Stimulated activated CD8-positive, alpha-beta memory T cell treated with anti-CD3 and anti-CD28 coated beads, Interleukin-7, amount 100 ng/mL, for 4 hours (primary cell): ENCODE measurements at places on chromosomes 3 and 15.

GRCh38 chr3:116267116-116267515 lies 178.2 kb downstream of the LSAMP start:
- DNase-seq, result no peak

- no peak for DNase-seq
Measured at GRCh38 chr15:101170568-101171350, 81.1 kb downstream of the CHSY1 start.

DNA sequence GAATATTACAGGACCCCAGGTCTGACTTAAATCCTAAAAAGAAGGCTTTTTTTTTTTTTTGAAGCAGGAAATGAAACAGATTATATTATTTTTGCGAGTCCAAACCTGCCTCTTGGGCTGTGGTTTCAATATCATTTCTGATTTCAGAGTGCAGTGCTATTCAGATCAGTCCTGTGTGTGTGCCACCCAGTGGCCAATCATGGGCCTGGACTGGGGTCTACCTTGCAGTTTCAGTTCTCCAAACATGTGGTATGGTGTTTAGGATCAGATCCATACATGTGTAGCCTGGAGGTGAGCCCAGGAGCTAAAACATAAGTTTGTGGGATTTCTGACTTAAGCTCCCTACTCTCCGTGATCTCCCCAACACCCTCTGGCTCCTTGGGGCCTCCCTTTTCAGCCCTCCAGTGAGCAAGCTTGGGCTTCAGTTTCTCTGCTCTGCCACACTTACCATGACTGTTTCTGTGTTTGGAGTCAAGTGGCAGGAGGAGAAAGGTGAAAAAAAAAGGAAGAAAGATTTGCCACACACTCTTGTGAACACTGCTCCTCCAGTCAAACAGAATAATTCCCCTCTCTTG lies 12.1 kb upstream of the THSD4 start:
- no peak for DNase-seq

DNA sequence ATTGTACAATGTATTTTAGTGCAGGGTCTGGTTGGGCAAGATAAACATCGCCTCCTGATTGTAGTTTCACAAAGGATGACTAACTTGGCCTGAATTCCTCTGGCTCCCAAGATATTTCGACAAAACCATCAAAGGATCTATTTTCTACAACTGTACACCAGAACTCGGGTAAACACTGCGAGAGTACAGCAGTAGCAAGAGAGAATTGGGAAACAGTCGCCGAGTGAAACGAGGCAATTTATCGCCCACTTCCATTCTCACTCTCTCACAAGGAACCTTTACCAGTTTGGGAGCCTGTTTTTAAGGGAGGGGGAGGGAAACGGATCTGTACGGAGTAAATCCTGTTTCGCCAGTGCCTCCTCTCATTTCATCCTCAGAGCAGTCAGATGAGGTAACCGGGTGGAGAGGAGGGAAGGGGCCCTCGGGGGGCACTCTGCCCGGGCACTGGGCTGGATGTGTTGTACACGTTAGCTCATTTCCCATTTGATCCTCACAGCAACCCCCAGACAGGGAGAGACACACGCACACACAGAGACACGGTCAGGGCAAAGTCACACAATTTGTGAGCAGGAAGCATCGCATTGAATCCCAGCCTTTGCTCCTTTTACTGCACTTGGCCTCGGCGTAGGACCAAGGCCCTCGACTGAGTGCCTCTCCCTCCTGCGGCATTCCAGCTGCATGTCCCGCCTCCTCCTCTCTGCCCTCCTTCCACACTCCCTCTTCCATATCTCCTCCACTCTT lies 120.1 kb downstream of the LIPC start:
- DNase-seq, result no peak

DNA sequence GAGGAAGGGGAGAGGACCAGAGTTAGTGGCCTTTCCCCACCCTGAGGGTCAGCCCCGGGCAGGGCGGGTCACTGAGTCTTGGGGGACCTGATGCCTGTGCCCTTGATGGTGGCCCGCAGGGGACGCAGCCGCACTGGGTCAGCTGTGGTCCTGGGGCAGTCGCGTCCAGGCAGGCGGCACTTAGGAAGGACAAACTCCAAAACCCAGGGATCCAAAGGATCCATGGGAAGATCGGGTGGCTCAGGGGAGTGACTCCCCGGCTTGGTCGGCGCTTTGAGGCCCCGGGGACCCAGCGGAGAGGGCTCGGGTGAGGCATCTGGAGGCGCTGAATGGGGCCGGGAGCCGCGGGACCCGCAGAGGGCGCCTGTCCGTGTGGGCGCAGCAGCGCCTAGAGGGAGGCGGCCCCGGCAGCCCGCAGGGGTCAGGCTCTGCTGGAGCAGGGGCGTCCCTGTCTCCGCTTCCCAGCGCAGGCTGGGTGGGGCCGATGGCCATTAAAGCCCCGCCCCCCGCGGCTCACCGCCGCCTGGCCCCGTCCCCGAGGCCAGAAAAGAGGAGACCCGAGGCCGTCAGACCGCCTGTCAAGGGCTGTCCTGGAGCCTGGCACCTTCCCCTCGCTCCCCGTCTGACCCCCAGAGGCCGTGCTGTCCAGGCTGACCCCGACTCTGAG lies 17.5 kb downstream of the CIDEC start:
- DNase-seq, result no peak

DNA sequence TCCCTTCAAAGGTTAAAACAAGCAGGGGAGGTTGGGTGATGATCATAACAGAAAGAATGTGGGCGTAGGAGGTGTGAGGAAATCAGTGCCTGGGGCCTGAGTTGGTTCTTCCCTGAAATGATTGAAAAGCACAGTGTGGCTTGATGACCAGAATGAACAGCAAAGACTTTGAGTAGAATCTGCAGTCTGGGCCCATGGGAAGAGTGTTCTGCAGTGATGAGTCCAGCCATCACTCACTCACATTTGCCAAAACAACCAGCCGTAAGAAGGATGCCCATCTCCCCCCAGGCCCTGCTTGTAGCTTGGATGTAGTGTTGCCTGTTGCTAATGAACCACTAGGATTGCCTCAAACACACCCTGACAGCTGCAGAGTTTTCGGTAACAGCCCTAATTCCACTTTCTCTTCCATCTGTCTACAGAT lies 67.9 kb downstream of the VGLL3 start:
- DNase-seq, result no peak

GRCh38 chr3:192079098-192079497 lies 618.1 kb downstream of the PYDC2 start:
- DNase-seq, result no peak

DNA sequence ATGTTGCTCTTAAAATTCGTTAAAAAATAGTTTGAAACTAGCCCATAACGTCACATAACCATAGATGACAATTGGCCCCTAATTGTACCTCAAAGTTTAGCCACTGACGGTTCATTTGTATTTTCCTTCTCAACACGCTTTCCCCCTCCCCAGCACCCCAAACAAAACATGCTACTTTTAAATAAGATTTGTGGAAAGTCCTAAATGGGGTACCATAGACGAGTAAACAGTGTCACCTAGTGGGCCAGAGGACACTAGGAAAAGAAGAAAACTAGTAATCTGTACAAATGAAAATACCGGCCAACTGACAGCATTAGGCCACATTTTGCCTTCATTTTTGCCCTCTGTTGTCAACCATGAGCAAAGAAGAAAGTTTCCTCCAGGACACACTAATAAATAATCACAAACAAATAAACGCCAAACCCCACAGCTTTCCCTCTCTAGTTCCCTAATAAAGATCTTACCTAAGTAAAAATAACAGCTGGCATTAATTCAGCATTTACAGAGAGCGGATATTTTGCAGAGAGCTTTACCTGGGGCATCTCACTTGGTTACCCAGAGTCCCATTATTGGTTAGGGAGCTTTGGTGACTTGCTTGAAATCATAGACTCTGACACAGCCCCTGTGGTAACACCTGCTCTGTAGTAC lies 175.1 kb upstream of the ATP11B start:
- no peak for DNase-seq

- no peak for DNase-seq
Measured at GRCh38 chr15:96329403-96329981, 1.0 kb upstream of the NR2F2 start.

GRCh38 chr15:77417602-77418001 lies 2.3 kb downstream of the PEAK1 start:
- no peak for DNase-seq

- no peak for DNase-seq
Measured at GRCh38 chr15:81087066-81087465, 47.0 kb upstream of the CFAP161 start.

GRCh38 chr3:115279939-115280338 lies 132.9 kb upstream of the ZBTB20 start:
- no peak for DNase-seq

- DNase-seq, result no peak
Measured at GRCh38 chr15:30885814-30886213, 17.9 kb upstream of the FAN1 start.

DNA sequence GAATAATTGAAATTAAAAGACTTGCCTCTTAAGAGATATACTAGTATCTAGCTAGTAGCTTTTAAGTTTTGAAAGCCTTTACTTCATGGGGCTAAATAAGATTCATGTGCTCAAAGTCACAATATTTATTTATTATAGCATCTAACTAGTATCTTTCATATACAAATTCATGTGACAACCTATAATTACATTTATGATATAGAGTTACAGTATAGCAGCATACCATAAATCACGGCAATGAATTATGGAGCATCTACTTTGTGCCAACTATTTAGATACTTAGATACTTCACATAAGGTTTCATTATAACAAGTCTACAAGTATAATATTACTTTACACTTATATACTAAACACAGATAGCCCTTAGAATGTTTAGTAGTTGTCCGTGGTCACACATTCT lies 229.4 kb downstream of the TPRG1 start:
- no peak for DNase-seq

GRCh38 chr3:44000586-44000985 lies 241.1 kb upstream of the TOPAZ1 start:
- no peak for DNase-seq

DNA sequence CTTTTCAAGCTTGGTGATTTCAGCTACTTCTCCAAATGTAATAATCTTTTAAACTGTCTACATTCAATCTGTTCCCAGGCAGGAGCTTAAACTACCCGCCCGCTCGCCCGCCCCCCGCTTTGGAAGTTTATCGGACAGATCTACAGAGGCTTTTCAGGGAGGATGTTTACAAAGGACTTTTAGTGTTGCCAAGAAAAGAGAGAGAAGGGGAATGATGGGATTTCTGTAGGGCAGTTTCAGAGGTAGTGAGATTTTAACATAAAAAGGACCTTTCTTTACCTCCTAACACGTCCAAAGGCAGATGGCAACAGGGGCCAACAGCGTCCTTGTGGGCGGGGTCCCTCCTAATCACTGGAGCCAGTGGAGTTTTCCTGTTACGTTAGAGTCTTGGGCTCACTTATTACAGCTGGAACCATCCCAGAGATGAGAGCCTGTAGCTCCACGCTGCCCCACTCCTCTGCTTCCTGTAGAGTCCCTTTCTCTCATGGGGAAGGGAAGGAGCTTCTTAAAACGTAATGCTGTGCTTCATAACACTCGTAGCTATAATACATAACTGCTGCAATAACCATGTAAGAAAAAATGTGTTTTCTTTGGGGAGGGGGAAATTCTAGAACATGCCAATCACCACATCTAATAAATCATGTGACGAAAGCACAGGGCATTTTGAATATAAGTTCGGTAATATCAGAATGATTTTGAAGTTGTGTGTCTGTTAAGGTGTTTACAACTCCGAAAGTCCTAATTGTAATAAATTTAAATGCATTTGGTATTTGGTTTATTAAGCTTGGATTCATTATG lies 30.9 kb downstream of the HES1 start:
- DNase-seq, result no peak

DNA sequence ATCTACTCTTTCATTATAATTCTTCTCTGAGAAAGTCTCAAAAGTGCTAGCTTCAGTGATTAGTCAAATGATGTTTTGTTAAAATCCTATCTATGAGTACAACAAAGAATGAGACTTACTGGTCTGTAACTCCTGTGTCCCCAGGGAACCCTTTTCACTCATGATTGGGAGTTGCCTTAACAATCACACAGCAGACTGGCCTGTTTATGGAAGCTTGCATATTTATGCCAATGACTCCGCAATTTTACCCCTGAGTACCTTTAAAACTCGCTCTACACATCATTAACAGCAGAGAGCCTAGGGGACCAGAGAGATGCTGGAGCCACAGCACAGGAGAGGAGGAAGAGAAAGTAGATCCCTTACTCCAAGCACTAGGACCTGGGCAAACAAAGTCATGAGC lies 628.1 kb downstream of the IGSF11 start:
- DNase-seq, result no peak

DNA sequence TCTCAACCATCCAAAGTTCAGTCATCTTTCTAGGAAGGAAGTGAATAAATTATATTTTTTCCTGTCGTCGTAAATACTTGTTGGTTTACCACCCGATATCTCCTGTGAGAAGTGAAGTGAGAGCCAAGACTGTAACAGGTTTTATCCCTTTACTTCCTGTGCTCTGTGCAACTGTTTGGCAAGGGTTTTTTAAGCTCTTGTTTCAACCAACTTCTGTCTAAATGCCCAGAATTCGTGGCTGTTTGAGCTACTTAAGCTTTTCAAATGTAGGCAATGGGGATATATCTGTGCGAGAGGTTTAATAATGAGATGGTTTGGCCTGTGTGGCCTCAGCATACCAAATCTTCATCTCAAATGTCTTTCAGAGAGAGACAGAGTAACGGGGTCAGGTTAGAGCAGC lies 134.7 kb downstream of the LRTM1 start:
- no peak for DNase-seq

DNA sequence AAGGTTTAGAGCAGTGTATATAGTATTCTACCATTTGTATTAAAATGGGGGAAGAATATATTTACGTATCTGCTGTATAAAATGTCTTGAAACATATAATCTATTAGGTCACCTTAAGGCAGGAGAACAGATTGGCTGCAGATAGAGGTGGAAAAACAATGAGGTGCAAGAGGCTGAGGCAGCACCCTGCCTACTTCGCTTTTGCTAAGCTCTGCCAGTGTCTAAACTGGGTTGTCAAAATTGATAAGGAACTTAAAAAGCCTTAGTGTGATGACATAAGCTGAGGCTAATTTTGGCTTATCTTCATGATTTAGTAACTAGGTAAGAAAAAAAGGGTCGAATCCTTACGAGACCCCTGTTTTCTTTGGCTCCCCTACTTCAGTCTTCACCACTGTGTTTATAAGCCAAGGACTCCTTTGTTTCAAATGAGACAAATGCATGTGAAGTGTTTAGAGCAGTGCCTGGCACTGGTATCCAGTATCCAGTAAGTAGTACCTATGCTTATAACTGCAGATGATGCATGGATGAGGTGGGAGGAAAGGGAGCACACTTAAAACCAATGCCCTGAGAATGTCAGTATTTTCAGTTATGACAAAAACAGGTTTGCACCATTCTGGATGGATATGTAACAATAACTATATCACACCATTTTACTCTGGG lies 45.7 kb downstream of the ARMC8 start:
- DNase-seq, result no peak
